ENCODE measurements at places on chromosomes 1 and 21. TPM values are rescaled to one million over a fixed set of nuclear protein-coding genes. Genes with fewer than 3 reads are reported as not detected.
A peak's percentile ranks its signal among the peaks of the same experiment; 100 is the strongest.

DNA sequence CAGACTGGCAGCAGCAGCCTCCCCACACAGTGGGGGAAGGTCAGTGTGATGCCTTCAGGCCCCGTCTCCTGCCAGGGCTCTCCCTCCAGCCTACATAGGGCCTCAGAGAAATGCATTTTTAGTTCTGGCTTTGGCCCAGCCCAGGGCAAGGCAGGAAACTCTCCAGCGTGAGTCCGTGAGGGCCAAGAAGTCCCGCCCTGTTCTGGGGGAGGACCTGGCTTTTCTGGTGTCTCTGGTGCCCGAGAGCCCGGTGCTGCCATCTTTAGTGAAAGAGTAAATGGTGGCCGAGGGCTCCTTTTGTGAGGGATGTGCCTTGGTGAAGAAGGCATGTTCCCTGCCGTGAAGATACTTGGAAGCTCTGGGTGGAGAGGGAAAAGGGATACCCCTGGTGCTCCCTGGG is 14.8 kb upstream of the DIP2A start:
- no peak for DNase-seq

DNA sequence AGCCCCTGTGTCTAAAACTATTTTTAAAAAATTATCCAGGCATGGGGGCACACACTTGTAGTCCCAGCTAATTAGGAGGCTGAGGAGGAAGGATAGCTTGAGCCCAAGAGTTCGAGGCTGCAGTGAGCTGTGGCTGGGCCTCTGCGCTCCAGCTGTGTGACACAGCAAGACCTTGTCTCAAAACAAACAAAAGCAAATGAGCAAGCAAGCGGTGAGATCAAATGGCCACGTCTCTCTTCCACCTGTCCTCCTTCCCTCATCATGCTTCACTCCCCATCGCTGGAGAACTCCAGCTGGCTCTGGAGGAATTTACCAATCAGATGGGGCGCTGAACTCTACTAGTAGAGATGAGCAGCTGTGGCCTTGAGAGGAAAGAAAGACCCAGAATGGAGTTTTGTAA is 14.0 kb upstream of the REN start:
- DNase-seq = no peak

DNA sequence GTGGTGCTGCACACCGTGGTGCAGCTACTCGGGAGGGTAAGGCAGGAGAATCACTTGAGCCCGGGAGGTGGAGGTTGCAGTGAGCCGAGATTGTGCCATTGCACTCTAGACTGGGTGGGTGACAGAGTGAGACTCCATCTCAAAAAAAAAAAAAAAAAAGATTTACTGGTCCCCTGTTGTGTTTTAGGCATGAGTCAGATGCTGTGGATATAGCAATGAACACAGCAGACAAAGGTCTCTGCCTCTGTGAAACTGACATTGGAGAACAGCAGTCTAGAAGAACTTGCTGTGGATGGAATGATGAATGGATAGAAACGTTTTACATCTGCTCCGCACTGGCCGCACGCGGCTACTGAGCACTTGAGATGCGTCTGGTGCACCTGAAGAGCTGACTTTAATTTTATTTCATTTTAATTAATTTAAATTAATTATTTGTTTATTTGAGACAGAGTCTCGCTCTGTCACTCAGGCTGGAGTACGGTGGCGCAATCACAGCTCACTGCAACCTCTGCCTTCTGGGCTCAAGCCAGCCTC is 24.5 kb upstream of the EPHA2 start:
- DNase-seq = peak; percentile 75

DNA sequence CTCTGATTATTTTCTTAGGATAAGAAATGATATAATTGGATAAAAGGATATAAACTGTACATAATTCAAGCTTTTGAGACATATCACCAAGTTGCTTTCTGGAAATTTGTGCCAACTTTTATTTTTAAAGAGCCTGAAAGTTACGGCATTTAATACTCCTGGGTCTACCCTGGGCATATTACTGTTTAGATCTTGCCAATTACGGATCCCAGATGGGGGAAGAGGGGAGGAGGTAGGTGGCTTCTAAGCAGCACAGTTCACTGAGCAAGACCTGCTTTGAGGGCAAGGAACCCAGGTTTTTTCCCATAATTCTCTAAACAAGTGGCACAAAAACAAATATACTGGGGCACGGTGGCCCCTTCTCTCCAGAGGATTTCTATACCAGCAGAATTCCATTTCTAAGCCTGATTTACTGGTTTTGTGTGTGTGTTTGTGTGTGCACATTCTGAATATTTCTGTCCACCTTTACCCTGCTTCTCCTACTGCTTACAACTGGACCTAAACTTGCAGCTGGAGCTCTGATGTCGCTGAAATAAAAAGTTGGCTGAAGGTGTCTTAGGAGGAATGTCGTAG is 76.7 kb downstream of the LAMC2 start:
- DNase-seq = no peak

GRCh38 chr21:45719177-45719802 is 75.8 kb downstream of the PCBP3 start:
- DNase-seq = no peak

GRCh38 chr1:94936861-94937620 is 10.1 kb upstream of the CNN3 start:
- no peak for DNase-seq

GRCh38 chr1:53089478-53090226 is 27.6 kb downstream of the PODN start:
- DNase-seq = peak; percentile 88

GRCh38 chr1:170931650-170932049 is 3.7 kb upstream of the MROH9 start:
- DNase-seq = no peak

GRCh38 chr1:36506276-36506920 is 23.7 kb upstream of the CSF3R start:
- DNase-seq = no peak

DNA sequence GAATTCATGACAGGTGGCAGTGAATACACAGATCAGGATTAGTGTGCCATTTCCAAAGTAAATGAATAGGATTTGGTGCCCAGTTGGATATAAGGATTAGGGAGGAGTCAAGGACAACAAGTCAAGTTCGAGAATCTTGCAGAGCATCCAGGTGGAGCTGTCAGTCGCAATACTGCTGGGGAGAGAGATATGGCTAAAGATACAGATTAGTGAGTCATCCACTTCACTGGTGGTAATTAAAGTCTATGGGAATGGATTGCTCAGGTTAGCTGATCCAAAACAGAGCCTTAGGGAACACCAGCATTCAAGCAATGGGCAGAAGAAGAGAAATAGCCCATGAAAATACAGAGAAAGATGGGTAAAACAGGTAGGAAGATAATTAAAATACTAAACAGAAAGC is 26.8 kb downstream of the BCAS2 start:
- DNase-seq = no peak

- no peak for DNase-seq
Measured at GRCh38 chr1:102219463-102219862, 222.7 kb upstream of the OLFM3 start.

DNA sequence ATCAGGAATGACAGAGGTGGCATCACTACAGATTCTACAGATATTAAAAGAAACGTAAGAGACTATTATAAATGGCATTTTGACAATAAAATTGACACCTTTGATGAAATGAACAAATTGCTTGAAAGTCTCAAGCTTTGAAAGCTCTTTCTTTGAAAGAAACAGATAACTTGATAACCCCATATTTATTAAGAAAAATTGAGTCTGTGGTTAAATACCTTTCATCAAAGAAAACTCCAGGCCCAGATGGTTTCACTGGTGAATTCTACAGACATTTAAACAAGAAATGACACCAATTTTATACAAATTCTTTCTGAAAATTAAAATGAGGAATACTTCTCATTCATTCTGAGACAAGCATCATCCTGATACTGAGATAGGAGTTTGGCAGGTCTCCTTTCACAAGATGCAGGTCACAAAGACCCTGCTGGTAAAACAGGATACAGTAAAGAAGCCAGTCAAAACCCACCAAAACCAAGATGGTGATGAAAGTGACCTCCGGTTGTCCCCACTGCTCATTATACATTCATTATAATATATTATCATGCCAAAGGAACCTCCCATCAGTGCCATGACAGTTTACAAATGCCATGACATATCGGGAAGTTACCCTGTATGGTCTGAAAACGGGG is 210.9 kb downstream of the AKT3 start:
- no peak for DNase-seq

GRCh38 chr1:191699343-191699742 is 458.9 kb upstream of the RGS18 start:
- no peak for DNase-seq

GRCh38 chr1:205240118-205240517 is 12.4 kb downstream of the TMCC2 start:
- no peak for DNase-seq

Gene GNAT2
- total RNA-seq = 0.29 TPM

Gene REN
- total RNA-seq = not detected

Gene CELA2A
- total RNA-seq = not detected

Gene YOD1
- total RNA-seq = 8.3 TPM

Gene ACTL8
- total RNA-seq = not detected

Gene TPTE
- total RNA-seq = not detected

All from osteoblast (primary cell).